Activated CD8-positive, alpha-beta T cell treated with anti-CD3 and anti-CD28 coated beads for 36 hours (primary cell): ENCODE measurements at places on chromosomes 4 and X. TPM values are rescaled to one million over a fixed set of nuclear protein-coding genes. Genes with fewer than 3 reads are reported as not detected.

GRCh38 chr4:176052744-176053143 is 12.9 kb upstream of the WDR17 start:
- no peak for DNase-seq
- no peak overlapping the region for H3K4me3 ChIP-seq

The PHF8 gene
- total RNA-seq = 41.3 TPM

The ARAP2 gene
- 30.0 TPM for total RNA-seq

GRCh38 chr4:1353186-1354055 is 6.4 kb downstream of the UVSSA start:
- no peak for DNase-seq
- H3K36me3 ChIP-seq = no peaks in the 10 kb centered on the region
- H3K4me1 ChIP-seq = peaks cover 25% of the 10 kb centered on the region
- H3K27ac ChIP-seq = no peak overlapping the region
- no peaks in the 10 kb centered on the region for H3K27me3 ChIP-seq

- DNase-seq = no peak
- no peak overlapping the region for H3K4me3 ChIP-seq
- H3K36me3 ChIP-seq = no peaks in the 10 kb centered on the region
- H3K27me3 ChIP-seq = no peaks in the 10 kb centered on the region
These were observed 269.8 kb upstream of the ARX start for GRCh38 chrX:25285598-25285997.
